Posterior vena cava (tissue), 2 donors: ENCODE measurements at places on chromosomes 3 and 15. TPM values are rescaled to one million over a fixed set of nuclear protein-coding genes. Genes with fewer than 3 reads are reported as not detected.
A peak's percentile ranks its signal among the peaks of the same experiment; 100 is the strongest.

The P2RY1 gene
- total RNA-seq, result 4.1 TPM

The PTH1R gene
- 17.9 TPM for total RNA-seq

DNA sequence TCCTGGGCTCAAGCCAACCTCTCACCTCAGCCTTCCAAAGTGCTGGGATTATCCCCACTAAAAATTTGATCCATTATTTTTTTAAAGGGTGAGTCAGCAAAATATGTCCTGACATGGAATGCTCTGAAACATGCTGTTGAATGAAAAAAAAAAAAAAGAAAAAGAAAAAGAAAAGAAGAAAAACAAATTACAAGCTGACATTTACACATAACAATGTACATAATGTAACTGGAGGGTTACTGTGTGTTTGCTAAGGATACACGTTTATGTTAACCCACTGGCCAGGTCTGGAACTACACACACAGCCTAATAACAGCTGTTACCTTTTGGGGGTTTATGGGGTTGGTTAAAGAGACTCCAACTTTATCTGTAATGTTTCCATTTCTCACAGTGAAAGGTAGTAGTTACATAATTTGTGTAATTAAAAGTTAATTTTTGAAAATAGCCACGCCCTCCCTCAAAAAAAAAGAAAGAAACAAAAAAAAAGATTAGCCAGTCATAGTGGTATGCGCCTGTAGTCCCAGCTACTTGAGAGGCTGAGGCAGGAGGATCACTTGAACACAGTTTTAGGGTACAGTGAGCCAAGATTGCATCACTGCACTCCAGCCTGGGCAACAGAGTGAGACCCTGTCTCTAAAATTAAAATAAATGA lies 3.1 kb upstream of the MESP2 start:
- DNase-seq, result peak; percentile 54

The PARP15 gene
- total RNA-seq, result 3.5 TPM

GRCh38 chr3:53828581-53828980 lies 17.6 kb downstream of the CHDH start:
- DNase-seq, result no peak

- no peak for DNase-seq
These were observed 408.1 kb downstream of the WDR72 start for GRCh38 chr15:53351373-53351772.

The UROC1 gene
- total RNA-seq, result not detected

- DNase-seq, result no peak
These were observed 73.9 kb downstream of the NR1D2 start for GRCh38 chr3:24018784-24019570.

DNA sequence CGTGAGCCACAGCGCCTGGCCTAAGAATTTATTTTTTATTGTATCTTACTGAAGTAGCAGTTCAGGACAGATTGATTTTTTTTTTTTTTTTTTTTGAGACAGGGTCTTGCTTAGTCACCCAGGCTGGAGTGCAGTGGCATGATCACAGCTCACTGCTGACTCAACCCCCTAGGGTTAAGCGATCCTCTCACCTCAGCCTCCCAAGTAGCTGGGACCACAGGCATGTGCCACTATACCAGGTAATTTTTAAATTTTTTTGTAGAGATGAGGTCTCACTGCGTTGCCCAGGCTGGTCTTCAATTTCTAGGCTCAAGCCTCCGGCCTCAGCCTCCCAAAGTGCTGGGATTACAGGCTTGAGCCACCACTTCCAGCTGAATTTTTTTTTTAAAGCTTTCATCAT lies 99.8 kb upstream of the HERC1 start:
- peak; percentile 9 for DNase-seq

The ST8SIA2 gene
- total RNA-seq, result not detected

The ZBED2 gene
- total RNA-seq, result not detected
